Activated CD4-positive, CD25-positive, alpha-beta regulatory T cell (primary cell): ENCODE measurements at places on chromosomes 5 and 9.

DNA sequence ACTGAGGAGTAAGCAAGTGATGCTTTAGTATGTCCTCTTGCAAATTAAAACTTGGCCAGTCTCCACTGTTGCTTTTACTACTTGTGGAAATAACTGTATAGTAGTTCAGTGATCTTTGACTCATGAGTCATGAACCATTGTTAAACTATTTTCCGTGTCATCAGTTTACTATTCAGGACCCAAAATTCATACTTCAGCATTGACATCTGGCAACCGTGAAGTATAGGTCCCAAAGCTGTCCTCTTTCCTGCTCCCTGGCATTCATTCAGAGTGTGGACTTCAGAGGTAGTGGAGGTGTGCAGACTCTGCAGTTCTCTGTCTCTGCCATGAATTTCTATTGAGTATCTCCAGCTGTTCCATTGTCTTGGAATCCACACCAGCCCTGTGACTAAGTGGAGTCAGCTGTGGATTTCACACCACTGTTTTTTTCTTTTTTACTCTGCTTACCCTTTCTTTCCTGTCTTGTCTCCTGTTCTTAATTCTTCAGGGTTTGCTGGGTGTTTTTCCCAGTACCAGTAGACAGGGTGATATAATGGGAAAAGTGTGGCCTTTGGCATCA, 7.5 kb downstream of the TDRD7 start:
- no peak for DNase-seq

GRCh38 chr9:16417749-16418148, 452.7 kb downstream of the BNC2 start:
- no peak for DNase-seq

DNA sequence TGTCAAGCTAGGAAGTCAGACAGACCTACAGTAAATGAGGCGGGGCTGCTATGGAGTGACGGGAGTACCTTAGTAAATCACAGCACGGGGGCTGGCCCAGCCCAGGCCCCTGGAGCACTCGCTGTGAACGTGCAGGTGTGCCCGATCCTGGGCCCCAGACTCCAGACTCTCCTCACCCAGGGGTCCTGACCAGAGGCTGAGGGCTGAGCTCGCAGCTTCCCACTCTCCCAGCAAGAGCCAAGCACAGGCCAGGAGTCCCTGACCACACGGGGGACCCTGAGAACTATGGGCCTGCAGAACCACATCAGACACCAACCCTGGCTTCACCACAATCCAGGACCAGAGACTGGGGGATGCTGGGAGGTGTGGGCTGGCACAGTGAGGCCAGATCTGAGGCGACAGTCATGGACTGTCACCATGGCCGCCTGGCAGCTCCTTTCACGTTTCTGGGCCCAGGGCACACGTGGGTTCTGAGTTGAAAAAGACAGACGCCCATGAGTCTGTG, 73.4 kb downstream of the ADAMTS2 start:
- DNase-seq, result no peak

DNA sequence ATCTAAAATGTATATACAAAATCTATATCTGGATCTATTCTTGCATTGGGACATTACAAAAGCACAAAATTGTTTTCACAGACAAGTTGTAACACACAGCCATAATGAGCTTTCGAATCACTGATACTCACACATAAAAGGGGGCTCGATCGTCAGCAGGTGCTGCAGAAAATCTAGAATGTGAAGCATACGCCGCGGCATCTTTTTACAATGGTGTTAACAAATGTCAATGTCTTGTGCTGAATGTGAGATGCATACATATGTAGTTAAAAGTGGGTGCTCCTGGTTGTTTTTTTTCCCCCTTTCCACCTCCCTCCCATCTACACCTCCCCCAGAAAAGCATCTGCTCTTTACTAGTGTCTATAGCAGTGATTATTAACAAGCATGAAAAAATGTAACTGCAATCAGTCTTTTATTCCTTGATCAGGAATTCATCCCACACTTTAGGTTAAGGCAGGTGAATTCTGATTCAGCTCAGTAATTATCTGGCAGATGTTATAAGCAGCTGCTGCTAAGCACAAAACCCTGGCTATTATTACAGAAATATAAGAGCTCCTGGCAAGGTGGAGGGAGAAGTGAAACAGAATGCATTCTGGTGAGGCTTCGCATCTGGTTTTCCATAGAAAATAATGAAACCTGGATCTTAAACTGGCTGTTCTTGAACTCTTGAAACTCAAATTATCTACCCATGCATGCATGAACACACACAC, 114.1 kb downstream of the MPDZ start:
- DNase-seq, result no peak

DNA sequence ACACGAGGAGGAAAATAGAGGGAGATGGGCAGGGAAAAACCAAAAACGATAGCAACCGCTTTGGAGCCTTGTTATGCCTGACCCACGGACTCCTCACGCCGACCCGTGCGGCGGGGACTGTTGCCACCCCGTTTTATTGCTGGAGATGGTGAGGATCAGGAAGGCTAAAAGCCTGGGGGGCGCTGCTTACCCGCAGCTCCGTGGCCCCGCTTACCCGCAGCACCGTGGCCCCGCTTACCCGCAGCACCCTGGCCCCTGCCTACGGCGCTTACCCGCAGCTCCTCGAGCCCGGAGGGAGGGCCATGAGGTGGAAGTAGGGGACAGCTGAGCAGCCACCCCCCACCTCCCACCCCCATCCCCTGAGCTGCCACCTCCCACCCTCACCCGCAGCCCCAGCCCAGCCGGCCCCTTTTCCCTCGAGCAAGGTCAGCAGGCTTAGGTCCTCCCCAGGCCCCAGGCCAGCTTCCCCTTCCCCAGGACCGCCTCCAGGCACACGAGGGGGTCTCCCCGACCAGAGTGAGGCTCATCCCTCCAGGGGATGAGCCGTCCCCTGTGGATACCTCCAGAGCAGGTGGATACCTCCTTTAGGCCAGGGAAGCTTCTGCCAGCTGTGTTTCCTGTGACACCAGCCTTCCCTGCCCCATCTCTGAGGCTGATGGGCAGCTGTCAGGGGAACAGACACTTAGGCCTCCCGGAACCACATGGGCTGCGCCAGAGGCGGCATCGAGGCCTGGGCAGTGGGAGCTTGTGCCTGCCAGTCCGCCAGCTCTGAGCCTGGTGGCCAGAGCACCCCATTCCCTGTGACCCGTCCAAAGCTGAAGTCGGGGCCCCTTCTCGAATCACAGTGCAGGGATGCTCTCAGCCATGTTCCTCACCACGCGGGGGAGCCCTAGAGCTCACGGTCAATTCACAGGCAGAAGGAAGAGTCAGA, 92.3 kb downstream of the LMX1B start:
- DNase-seq, result peak; percentile 33

DNA sequence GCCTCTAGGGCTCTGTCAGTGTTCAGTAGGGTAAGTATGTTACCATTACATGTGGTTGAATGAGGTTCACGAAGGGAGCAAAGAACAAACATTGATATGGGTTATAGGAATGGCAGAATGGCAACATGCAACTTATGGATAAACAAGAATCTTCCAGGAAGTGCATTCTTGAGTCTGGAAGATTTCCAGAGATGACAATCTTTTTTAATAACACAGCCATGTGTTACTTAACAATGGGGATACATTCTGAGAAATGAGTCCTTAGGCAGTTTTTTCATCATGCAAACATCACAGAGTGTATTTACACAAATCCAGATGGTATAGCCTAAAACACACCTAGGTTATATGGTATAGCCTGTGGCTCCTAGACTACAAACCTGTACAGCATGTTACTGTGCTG, 9.1 kb upstream of the SLC28A3 start:
- no peak for DNase-seq

GRCh38 chr5:168214071-168214470, 77.4 kb upstream of the WWC1 start:
- DNase-seq, result no peak

DNA sequence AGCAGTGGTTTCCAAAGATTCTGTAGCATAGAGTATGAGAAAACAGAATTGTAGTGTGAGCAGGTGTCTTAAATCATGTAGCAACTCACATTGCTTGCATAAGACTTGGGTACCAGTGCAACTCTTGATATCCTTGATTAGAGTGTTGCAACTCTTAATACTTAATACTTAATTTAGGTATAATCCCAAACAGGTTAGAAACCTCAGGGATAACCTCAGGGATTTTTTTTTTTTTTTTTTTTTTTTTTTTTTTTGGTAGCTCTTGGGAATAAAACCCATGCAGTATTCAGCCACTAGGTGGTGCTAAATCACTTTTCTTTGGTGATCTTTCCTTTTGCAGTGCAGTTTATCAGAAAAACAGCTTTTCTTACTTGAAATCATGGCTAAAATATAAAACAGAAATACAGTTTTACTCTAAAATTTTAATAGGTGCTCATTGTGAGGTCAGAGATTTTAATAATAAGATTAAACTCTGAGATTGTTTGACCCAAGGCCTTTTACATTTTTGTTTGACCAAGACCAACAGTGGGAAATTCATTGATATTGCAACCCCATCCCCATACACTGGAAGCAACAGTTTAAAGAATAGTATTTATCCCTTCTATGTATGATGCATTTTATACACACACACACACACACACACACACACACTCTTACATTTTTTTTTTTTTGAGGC, 55.3 kb downstream of the ERAP1 start:
- no peak for DNase-seq

- DNase-seq, result no peak
These were observed 367.1 kb downstream of the CDK5RAP2 start for GRCh38 chr9:120212853-120213200.

DNA sequence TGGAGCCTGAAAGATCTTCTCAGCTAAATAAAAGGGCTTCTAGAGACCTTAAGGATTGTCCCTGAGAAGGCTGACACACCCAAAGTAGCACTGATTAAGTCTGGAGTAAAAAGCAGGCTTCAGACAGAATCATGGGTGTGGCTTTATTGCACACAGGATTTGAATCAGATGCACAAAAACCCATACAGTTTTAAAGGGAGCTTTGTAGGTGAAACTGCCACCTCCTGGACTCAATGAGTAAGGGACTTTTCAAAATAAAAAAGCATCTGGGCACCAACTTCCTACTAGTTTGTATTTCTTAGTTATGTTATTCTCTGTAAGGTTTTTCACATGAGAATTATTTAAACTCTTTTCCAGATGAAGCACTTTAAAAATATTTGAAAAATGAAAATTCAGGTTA, 129.4 kb downstream of the EDIL3 start:
- DNase-seq, result no peak

GRCh38 chr5:67831048-67831447, 384.5 kb upstream of the PIK3R1 start:
- no peak for DNase-seq

- DNase-seq, result no peak
These were observed 4.6 kb downstream of the CCT5 start for GRCh38 chr5:10254686-10255085.

DNA sequence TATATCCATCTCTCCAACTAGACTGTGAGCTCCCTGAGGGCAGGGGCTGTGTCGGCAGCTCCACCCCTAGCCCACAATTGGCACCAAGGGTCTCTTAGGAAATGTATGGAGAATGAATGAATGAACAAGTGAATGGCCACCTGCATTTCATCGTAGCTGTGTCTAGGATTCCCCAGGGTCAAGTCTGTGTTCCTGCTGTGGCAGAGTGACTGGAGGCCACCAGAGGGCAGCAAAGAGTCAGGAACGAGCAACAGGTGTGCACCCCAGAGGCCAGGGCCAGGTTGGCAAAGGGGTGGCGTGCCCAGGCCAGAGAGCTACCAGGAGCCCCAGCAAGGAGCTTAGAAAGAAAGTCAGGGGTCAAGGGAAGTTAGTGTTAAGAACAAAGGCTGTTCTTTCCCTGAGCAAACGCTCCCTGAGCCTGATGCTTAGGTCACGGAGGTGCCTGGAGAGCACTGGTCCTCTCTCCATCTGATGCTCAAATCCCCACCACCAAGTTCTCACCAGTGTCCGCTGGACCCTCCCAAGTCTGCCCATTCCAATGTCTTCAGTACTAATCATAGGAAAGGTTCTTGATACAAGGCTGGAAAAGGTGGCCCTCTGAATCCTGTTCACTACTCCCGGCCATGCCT, 160.7 kb downstream of the PAX5 start:
- DNase-seq, result peak; percentile 41

- no peak for DNase-seq
These were observed 45.4 kb downstream of the NTNG2 start for GRCh38 chr9:132207215-132207614.

GRCh38 chr9:136310273-136311030, 6.6 kb upstream of the CCDC187 start:
- DNase-seq, result no peak

DNA sequence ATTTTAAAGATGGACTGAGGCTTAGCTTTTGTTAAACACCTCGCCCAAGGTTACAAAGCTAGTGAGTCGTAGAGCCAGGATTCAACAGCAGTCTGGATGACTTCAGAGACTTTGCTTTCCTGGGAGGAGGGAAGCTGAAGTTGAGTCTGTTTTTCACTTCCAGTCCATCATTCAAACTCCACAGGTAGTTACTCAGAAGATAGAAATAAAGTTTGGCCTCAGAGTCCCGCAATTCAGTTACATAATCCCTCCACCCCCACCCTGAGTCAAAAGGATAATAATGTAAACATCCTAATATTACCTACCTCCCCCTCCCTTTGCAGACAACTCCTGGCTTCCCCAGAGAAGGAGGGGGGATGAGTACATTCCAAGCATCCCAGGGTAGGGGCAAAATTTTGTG, 8.1 kb downstream of the HBEGF start:
- no peak for DNase-seq

DNA sequence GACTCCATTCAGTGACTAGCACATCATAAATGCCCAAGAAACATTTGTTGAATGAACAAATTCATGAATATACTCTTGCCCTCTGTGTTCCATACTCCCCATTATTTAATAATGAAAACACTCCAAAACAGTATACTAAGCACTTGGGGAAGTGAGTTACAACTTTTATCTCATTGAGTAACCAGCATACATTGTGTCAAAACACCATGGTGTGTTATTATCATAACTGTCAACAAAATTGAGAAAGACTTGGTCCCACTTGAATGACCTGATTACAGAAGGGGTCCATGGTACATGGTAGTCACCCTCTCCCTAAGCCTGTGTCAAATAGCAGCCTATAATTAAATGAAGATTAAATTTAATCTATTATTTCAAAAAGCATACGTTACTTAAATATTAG, 16.2 kb downstream of the ANKH start:
- DNase-seq, result no peak

GRCh38 chr9:88678431-88678830, 143.5 kb downstream of the NXNL2 start:
- DNase-seq, result no peak

GRCh38 chr9:12651125-12651524, 42.1 kb upstream of the TYRP1 start:
- no peak for DNase-seq

- DNase-seq, result no peak
These were observed 608.0 kb upstream of the ACO1 start for GRCh38 chr9:31776471-31776870.

GRCh38 chr5:92703976-92704375, 877.0 kb downstream of the NR2F1-AS1 start:
- DNase-seq, result no peak
